ENCODE measurements at places on chromosomes 7 and 10. TPM values are rescaled to one million over a fixed set of nuclear protein-coding genes. Genes with fewer than 3 reads are reported as not detected.

DNA sequence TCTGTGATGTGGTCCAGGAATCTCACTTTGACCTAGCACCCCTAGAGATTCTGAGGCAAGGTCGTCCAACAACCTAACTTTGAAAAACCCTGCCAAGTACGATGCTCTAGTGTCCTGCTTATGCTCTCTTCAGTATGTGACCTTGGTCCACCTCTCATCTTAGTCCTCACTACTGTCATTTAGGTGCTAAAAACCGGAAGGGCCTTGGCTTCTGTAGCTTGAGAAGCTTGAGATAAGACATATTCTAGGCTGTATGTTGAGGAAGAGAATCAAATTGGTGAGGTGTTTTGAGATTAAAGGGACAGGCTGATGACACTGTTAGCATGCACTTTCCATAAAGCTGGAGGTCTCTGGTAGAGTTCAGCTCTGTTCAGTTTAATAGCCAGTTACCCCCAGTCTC, 57.0 kb upstream of the MTPN start:
- DNase-seq = no peak

GRCh38 chr10:30587522-30588031, 42.0 kb downstream of the LYZL2 start:
- DNase-seq = no peak

Gene SEMA3E
- 1.8 TPM for polyA plus RNA-seq

Gene NDUFA5
- 207 TPM for polyA plus RNA-seq

Gene ACTA2
- polyA plus RNA-seq = 146 TPM

- DNase-seq = no peak
Observed at GRCh38 chr10:13823096-13823708, 236.4 kb downstream of the PRPF18 start.

DNA sequence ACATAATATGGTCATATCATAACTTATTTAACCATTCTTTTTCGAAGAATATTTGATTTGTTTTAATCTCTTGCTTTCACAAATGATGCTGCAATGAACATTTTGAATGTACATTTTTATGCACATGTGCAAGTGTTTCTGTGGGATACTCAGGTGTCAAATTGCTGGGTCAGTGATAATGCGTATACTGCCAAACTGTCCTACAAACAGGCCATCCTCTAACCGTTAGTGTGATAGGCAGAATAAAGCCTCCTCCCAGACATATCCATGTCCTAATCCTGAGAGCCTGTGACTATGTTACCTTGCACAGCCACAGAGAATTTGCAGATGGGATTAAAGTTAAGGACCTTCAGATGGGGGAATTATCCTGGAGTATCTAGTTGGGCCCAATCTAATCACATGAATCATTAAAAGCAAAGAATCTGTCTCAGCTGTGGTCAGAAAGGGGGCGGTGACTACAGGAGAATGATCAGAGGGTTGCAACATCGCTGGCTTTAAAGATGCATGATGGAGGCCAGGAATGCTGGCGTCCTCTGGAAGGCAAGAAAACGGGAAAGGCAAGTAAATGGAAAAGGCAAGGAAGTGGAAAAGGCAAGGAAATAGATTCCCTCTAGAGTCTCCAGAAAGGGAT, 46.7 kb downstream of the FZD1 start:
- no peak for DNase-seq

DNA sequence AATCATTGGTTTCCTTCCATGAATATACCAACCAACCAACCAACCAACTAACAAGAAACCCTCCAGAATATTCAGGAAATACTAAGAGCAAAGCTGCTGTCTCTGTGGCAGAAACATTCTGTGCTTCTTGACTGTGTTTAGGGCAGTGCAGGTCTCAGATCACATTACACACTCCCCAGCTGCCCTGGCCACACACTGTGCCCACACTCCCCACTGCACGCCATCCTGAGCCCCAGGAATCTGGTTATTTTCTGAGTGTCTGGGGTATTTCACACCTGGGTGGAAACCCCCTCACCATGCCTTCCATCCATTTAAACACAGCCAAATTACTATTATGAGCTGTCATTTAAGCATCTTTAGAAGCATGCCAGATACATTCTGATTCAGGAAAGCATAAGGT, 183.7 kb upstream of the ANK3 start:
- DNase-seq = peak; percentile 81

- DNase-seq = no peak
Observed at GRCh38 chr7:149783386-149784250, 10.2 kb upstream of the ZNF467 start.

Gene SPAM1
- polyA plus RNA-seq = not detected

DNA sequence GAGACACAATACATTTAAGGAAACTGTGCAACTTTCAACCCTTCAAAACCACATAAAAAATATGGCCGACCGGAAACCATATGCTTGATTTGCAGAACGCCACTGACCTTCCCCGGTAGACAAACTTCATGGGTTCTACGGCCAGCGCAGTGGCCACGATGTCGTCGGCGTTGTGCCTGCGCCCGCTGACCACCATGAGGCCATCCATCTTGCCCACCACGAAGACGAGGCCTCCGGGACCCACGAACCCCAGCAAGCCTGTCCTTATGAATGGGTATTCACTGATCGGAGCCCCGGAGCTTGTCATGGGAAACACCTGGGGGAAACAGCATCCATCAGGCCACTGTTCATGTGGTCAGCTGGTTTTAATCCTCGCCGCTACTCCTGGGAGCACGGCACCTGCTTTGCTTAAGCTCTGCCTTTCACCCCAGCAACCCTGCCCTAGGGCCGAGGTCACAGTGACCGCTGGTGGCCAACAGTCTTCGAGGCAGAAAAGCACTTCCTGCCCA, 229.1 kb downstream of the ZMYND11 start:
- no peak for DNase-seq

- no peak for DNase-seq
Observed at GRCh38 chr10:49071160-49071761, 44.1 kb downstream of the VSTM4 start.

Gene PRF1
- 0.45 TPM for polyA plus RNA-seq

GRCh38 chr7:122743211-122743610, 40.5 kb upstream of the RNF148 start:
- no peak for DNase-seq

DNA sequence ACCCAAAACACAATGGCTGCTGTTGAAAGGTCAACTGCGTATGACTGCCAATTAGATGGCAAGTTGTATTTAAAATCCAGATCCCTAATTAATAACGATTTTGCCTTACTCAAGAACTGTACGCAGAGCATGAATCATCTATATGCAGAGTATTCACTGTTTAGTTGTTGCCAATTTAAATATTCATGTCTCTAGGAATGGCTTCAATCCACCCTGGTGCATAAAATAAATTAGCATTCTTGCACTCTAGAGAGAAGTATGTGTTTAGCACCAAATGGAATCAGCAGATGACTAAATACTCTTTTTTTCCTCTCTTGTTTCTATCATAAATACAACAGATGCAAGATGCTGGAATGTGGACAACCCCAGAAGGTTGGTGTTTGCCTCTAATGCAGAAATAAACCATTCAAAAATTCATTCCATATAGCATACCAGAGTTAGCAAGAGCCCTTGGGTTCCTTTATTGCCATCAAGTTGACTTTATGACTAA, 320.3 kb downstream of the LRRTM3 start:
- no peak for DNase-seq

All from renal pelvis (tissue), 12 donors.